ENCODE measurements at places on chromosomes 11 and 22. TPM values are rescaled to one million over a fixed set of nuclear protein-coding genes. Genes with fewer than 3 reads are reported as not detected.

- H3K4me1 ChIP-seq = no peaks in the 10 kb centered on the region
- no peaks in the 10 kb centered on the region for H3K27me3 ChIP-seq
- no peak overlapping the region for H3K27ac ChIP-seq
- DNase-seq = no peak
- no peaks in the 10 kb centered on the region for H3K36me3 ChIP-seq
Observed at GRCh38 chr11:122068837-122069236, 47.2 kb downstream of the BLID start.

ROM1 gene
- 0.45 TPM for total RNA-seq

KDM4E gene
- not detected for total RNA-seq

C11orf16 gene
- not detected for total RNA-seq

FOLR1 gene
- not detected for total RNA-seq

DNA sequence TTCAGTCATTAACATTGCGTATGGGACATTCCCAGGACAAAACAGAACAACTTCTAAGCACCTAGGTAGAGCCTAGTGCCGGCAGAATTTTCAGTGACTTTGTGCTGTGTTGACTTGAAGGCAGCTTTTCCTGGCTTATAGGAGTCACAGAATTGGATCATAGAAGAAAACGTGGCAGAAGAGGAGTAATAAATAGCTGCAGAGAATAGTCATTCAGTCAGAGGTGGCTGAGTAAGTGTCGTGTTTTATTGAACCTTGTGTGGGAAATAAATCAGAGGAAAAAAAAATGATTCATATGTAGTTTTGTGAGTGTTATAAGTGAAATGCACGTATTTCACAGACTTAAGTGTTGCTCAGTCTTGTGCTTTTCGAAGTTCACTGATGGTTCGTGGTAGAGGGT, 2.1 kb downstream of the BARX2 start:
- H3K4me1 ChIP-seq = no peaks in the 10 kb centered on the region
- no peak for DNase-seq
- no peak overlapping the region for H3K27ac ChIP-seq
- no peak overlapping the region for H3K4me3 ChIP-seq
- no peaks in the 10 kb centered on the region for H3K36me3 ChIP-seq
- no peaks in the 10 kb centered on the region for H3K27me3 ChIP-seq

- peaks cover 15% of the 10 kb centered on the region for H3K4me1 ChIP-seq
- no peak overlapping the region for H3K27ac ChIP-seq
- H3K27me3 ChIP-seq = no peaks in the 10 kb centered on the region
- no peak overlapping the region for H3K4me3 ChIP-seq
- H3K36me3 ChIP-seq = no peaks in the 10 kb centered on the region
- no peak for DNase-seq
Observed at GRCh38 chr11:66176650-66177049, 91.8 kb upstream of the RAB1B start.

MPPED2 gene
- not detected for total RNA-seq

DNA sequence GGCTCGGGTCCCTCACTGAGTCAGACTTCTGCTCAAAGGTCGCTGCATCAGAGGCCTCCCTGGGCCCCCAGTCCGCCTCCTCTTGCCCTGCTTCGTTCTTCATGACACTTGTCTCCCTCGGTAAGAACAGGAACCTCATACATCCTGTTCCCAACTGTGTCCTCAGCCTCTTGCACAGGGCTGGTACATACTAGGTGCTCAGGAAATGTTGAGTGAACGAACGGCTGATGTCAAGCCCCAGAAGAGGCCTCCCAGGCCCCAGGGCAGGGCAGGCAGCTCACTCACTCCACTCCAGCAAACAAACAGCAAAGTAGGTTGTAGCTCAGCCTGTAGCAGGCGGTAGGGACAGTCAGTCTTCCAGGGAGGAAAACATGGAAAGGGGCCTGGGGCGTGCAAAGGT, 17.2 kb downstream of the SYNGR1 start:
- H3K4me3 ChIP-seq = no peak overlapping the region
- H3K4me1 ChIP-seq = peaks cover 58% of the 10 kb centered on the region
- peaks cover 3% of the 10 kb centered on the region for H3K36me3 ChIP-seq
- no peak overlapping the region for H3K27ac ChIP-seq

DNA sequence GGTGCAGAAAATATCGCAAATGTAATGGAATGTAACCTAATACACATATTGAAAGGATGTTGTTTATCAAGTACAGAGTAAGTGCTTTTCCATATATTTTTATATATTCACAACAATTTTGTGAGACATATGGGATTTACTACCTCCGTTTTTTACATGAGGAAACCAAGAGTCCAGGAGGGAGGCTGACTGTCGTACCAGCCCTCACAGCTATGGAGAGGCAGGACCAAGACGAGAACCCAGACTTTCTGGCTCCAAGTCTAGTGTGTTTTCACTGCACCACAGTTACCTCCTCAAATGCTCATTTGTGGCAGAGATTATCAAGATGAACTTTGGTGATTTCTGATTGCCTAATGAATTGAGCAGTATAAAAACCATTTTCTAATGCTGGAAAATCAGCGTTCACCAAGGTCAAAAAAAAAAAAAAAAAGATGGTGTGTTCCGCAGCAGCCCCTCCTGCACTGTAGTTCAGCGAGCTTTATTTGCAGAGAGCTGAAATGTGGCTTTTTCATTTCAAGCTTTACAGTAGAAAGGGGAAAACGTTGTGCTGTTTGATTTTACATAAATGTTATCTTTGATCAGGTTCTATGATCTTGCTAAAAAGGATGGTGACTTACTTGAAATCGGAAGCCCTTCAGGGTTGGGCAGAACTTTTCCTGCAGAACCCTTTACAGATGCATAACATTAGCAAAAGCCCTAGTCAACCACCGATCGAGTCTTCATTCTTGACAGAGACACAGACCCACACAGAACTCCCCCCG, 44.7 kb upstream of the WEE1 start:
- no peak for DNase-seq
- H3K27me3 ChIP-seq = no peaks in the 10 kb centered on the region
- peaks cover 5% of the 10 kb centered on the region for H3K4me1 ChIP-seq

Data from Karpas-422 (cell line).